ENCODE measurements at places on chromosomes 5 and 9. TPM values are rescaled to one million over a fixed set of nuclear protein-coding genes. Genes with fewer than 3 reads are reported as not detected.
A peak's percentile ranks its signal among the peaks of the same experiment; 100 is the strongest.

Gene ARHGEF28
- 77.5 TPM for total RNA-seq

Gene C9orf153
- 0.52 TPM for total RNA-seq

Gene ATP10B
- total RNA-seq = not detected

Gene PCDHA11
- total RNA-seq = not detected

Gene NMUR2
- not detected for total RNA-seq

Gene CYLC2
- not detected for total RNA-seq

DNA sequence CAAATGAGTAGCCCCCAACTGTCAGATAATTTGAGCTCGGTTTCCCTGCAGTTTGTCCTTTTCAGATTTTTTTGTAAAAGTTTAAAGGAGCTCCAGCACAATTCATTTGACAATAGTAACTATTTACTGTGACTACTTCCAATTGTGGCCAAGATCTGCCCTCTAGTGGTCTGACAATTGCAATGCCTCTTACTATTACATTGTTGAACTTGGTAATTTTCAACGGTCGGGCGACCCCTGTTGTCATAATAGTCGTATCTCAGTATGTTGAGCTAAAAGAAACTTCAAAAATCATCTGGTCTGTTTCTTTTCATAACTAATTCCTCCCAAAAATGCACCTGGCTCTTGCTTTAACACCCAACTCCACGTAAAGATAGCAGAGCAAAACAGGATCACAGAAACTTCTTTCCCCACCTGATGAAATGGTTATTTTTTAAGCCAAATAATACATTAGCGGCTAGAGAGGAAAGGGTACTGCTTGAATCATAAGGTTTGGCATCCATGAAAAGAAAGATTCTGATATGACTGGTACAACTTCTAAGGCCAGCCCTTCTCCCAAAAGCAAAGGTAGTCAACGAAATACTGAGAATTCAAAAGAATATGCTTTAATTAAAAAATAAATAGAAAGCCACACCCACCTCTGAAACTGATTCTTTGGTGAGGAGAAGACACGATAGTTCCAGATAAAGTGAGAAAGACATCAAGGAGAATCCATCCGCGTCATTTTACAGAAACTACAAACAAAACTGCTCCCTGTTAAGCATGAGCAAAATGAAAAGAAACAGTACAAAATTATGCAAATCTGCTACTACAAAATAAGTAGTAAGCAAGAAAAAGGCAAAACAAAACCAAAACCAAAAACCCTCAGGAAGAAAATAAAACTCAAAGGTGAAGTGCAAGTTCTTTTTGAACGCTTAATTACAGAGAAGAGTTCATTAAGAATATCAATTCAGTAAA lies 76.9 kb upstream of the HTR4 start:
- peak; percentile 65 for DNase-seq

DNA sequence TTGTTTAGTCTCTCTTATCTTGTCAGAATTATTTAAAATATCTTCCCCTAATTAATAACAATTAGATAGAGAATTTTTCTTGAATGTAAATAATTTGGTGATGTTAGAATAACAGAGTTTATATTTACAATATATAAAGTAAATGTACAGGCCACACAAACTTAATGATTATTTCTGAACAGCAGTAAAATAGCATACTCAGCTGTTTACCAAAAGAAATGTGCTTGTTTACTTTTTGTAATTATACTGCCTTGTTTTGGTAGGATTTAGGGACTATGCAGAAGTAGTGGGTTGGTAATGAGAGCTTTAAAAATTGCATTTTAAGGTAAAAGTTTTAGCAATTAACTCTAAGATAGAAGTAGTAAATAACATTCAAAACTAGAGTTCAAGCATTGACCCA lies 17.4 kb downstream of the NDFIP1 start:
- DNase-seq = no peak

DNA sequence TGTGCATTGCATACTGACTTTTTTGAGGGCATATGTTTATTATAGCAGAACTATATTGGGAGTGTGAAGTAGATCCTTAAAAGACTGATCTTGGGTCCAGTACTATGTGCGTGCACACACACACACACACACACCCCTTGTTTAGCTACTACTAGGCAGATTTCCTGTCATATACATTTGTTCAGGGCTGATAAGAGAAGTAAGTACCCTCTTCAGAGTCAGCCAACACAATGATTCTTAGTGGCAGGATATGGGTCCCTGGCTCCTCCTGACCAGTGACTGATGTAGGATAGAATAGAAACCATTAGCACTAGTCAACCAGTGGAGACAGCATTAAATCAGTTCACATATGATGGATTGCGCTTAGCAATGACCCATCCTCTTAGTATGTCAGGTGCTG lies 76.2 kb upstream of the MIER3 start:
- DNase-seq = no peak

DNA sequence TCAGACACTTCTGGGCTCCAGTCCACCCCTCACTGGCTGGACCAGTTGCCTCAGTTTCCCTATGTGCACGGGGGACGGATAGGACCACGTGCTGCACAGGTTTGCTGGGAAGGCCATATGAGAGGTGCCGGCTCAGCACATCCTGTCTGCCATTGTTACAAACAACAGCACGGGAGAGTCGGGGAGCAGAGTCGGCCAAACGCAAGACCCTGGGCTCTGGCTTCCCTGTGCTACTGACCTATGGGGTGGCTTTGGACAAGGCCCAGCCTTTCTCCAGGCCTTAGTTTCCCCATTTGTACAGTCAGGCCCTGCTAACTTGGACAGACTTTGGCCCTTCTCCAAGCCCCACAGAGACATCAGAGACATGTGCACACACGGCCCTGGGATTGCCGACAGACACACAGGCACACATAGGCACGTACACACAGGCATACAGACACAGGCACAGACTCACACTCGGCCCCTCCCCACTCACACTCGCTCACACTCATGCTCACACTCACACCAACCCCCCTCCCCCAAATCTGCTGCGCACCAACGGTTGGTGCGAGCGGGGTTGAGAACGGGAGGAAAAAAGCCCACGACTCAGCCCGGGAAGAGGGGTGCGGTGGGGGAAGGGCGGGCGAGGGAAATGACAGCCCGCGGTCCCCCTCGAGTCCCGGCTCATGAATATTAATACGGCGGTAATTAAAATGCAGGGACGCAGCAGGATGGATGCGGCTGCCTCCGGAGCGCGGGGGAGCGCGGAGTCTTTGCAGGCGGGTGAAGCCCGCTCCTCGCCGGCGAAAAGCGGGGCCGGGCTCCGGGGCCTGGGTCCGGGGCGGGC lies 133.0 kb downstream of the C9orf50 start:
- no peak for DNase-seq

GRCh38 chr5:173696216-173696615 lies 79.8 kb upstream of the BOD1 start:
- DNase-seq = no peak

- DNase-seq = no peak
Measured at GRCh38 chr5:133868946-133869518, 99.4 kb downstream of the C5orf15 start.

GRCh38 chr5:78041805-78042204 lies 252.7 kb downstream of the AP3B1 start:
- no peak for DNase-seq

DNA sequence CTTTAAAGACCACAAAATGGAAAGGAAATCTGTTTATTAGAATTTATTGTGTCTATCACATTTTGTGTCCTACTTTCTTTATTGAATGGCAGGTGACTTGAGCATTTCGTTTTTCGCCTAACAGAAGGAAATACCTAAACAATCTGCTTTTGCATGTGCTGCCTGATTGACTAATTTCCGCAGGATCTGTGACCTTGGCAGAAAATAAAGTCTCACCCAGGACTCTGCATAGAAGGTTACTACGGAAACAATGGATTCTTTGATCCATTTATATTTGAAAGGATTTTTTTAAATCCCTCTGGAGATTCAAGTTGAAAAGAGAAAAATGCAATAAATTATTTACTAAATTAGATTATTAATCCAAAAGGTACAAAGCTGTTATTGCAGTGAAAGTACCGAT lies 61.0 kb upstream of the CAST start:
- DNase-seq = no peak

GRCh38 chr9:71637375-71637774 lies 130.9 kb downstream of the CEMIP2 start:
- DNase-seq = no peak

GRCh38 chr9:99576002-99576401 lies 245.7 kb upstream of the NR4A3 start:
- peak; percentile 1 for DNase-seq

Data from PC-9 (cell line).